Stimulated activated CD8-positive, alpha-beta memory T cell treated with anti-CD3 and anti-CD28 coated beads, Interleukin-12 subunit alpha, Interleukin-12 subunit beta, amount 100 ng/mL, for 4 hours (primary cell): ENCODE measurements at places on chromosomes 5 and 9.

DNA sequence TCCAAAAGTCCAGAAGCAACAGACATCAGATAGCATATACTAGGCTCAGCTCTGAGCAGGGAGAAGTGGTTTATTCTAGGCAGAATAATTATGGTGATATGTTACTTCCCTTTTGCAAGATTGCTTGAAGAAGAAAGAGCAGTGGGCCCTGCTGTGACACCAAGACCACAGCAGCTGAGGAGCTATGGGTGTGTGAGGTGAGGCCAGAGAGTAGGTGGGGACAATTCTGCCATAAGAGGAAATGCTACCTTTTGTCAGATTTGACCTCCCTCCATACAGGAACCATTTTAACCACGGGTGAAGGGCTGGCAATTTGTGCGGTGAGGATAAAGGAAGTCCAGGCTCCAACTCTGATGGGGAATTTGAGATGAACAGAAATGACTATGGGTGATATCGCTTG lies 51.3 kb downstream of the TNFSF15 start:
- no peak for DNase-seq

DNA sequence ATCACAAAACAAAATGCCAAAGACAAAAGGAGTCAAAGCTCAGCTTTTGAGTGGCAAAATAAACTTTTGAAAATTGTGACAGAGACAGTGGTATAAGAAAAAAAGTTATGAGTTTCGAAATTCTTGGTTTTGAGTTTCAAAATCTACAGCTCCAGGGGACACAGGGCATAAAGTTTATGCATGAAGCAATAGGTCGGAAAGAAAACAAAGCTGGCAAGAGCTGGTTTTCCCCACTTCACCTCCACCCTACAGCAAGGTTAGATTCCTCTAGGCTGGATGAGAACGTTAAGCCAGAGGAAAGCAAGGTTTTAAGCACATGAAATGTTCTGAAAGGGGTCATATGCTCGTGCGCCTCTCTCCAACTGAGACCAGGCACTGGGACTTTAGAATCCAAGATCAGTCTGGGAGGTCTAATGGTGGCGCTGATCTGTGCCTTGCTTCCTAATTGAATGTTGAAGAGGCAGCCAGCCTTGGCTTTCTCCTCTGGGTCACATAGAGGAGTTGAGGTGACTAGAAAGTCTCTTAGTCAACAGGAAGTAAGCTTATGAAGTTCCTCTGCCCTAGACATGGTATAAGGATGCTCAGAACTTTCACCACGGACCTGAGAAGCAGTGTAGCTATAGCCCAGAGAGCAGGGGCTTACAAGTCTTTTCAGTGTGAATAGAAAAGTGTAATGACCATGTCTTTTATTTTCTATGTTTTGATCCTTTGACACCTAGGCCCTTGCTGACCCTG lies 167.7 kb upstream of the DMAC1 start:
- DNase-seq, result no peak

DNA sequence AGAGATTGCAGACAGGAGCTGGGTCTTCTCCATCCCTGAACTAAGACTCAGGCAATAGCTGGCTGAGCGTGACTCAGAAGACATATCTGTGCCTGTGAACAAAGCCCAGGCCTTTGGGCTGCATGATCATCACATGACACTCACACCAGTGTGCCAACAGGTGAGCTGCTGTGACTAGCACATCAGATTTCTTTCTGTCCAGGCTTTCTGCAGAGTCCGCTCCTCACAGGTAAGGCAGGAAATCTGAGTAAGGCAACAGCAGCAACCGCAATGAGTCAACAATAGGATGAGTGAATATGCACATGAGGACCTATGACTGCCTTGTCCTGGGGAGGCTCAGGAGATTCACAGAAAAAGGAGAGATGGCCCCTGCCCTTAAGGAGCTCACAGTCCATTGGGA lies 293.6 kb downstream of the ACTL7B start:
- no peak for DNase-seq

- DNase-seq, result no peak
Observed at GRCh38 chr5:156532921-156533320, 206.0 kb downstream of the SGCD start.

- DNase-seq, result no peak
Observed at GRCh38 chr5:10594591-10595210, 30.8 kb downstream of the ANKRD33B start.

DNA sequence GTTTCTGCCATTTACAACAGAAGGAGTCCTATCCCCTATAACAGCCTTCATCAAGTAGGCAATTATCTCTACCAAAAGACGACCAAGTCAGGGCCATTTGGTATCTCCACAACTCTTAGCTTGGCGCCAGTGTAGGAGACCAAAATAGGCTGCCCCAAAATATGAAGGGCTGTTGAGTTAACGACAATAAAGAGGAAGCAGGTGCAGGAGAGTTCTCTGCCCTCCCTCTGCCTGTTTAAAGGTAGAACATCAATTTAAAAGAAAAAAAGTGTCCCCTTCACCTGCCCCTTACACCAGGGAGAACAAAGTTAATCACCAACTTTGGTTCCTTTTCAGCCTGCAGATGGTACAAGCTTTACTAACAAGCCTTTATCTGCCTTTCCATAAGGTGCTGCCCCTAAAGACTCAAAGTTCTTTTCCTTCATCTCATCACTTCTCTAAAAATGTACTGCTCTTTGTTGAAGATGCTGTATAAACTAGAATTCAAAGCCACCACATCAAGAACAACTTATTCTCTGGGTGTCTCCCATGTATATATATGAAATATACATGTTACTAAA lies 33.3 kb downstream of the PPP1R2B start:
- no peak for DNase-seq

- DNase-seq, result no peak
Observed at GRCh38 chr5:157828105-157828943, 30.6 kb downstream of the CLINT1 start.

DNA sequence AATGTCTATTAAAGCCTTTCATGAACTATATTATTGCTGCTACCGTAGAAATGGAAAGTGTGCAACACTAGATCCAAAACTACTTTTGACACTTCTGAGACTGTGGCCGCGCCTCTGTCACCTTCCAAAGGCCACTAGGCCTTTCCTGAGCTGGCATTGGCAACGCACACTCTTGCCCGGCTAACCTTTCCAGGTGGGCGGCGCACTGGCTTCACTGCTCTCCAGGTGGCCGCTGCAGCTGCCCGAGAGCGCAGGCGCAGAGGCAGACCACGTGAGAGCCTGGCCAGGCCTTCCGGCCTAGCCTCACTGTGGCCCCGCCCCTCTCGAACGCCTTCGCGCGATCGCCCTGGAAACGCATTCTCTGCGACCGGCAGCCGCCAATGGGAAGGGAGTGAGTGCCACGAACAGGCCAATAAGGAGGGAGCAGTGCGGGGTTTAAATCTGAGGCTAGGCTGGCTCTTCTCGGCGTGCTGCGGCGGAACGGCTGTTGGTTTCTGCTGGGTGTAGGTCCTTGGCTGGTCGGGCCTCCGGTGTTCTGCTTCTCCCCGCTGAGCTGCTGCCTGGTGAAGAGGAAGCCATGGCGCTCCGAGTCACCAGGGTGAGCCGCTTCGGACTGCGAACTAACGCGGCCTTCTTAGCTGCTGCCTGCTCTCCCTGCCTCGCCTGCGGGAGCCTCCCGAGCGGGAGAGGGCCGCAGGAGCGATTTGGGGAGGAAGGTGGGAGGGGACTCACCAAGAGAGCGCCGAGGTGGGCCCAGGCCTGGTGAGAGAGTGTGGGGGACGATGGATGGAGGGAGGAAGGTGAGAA lies at the start of gene CCNB1:
CCNB1 (plus strand) TSS at position 465 of the 807 bp plus-strand sequence; CDS start at position 578, 113 bp downstream.
- peak; percentile 96 for DNase-seq

GRCh38 chr9:4849369-4849768 lies 56.6 kb downstream of the RCL1 start:
- DNase-seq, result no peak

DNA sequence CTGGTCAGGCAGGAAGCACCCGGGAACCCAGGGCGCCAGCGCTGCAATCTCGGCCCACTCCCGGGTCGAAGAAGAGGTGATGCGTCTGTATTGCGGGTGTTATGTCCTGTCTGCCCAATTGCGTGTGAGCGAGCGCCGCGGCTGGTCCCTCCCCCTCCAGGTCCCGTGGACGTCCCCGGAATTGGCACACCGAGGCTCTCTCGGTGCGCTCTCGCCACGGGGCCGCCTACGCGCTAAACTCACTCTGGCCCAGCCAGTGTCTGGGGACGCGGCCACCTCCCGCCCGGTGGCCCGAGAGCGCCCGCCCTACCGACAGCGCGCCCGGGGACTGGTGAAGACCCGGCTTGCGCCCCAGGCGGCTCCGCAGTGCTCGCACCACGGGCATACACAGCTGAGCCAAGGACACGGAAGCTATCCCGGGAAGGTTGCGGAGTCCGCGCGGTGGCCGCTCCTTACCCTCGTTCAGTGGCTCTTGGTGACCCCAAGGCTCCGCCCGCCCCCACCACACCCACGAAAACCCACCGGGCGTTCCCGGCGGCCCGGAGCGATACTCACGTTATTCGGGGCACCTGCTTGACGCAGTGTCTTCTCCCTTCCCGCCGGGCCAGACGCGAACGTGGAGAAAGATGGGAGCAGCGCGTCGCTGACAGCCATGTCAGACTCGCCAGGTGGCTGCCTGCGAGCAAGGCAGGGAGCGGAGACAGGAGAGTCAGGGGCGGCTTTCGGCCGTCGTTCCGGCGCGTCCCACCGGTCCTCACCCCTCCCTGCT lies 1.0 kb downstream of the KLF4 start:
- no peak for DNase-seq

GRCh38 chr9:134734270-134734669 lies 92.7 kb downstream of the COL5A1 start:
- no peak for DNase-seq

DNA sequence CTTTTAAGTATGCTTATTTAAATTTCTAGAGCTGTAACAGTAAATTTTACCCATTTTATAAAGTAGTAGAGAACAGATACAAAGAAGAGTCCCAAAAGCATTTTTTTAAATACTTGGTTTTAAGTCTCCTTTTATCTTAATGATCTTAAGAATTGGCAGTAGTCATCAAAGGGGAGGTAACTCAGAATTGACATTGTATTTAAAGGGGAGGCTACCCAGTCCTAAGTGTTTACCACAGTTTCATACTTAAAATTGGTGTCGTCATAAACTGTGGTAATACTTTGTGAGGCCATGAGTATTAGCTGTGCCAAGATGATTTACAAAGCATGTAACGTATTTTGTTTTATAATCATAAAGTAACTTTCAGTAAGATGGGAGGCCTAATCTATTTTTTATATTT lies 14.8 kb downstream of the SLC25A46 start:
- DNase-seq, result no peak

DNA sequence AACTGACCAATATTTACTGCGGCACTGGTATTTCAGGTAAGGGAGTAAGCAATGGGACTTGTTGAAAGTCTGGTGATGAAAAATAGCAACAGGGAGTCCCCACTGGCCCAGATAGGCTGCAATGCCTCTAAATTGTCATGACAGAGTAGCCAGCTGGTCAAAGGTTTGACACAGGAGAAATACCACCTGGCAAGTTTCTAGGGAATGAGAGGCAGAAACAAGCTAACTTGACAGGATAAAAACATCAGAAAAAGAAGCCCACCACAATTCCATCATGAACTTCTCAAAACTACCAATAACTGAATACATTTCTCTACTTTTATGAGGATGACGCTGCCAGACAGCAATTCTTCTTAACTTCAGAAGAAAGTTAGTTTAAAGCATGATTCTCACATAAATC lies 99.8 kb downstream of the STRBP start:
- no peak for DNase-seq

- no peak for DNase-seq
Observed at GRCh38 chr5:149550594-149551226, 529 bp downstream of the CSNK1A1 start.

GRCh38 chr5:140018096-140018481 lies 25.0 kb downstream of the NRG2 start:
- no peak for DNase-seq

- DNase-seq, result no peak
Observed at GRCh38 chr5:18024542-18024941, 390.3 kb downstream of the TAF11L14 start.

DNA sequence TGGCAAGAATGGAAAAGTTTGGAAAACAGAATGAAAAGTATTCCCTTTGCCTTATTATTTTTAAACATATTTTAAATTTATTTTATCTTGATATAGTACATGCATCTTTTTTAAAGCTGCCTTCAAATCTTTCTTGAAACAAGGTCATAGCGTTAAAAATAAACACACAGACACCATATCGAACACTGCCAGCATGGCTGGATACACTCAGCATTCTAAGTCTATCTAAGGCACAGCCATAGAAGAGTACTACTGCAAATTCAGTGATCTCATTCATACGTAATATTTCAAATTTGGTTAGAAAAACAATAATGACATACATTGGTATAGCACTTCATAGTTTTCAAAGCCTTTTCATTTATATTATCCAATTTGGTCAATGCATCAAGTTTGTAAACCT lies 57.5 kb downstream of the EPB41L4B start:
- no peak for DNase-seq

DNA sequence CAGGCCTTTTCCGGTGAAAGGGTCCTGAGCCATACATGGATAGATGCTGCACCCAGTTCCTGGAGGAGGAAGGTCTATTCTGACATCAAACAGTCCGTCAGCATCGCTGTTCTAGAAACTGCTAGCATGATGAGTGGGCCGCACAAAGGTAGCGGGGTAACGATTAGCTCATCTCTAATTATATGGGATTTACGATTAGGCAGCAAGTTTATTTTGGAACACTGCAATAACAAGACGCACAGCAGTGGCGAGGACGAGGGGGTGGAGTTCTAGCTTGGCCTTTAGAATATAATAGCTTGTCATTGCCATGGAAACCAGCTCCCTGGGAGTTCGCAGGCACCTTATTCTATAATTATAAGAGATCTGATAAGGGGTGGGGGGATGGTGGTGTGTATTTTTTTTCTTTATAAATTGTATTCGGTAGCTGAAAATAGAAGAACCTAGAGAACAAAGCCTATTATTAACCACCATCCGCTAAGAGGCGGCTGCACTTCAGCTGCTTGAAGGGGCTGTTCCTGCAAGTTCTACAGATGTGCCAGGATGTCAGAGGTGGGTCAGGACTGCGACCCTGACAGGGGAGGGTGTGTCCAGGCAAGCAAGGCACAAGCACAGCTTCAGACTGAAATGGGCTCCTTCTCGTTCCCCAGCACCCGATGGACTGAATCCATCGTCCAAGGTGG lies 311.0 kb downstream of the AGTPBP1 start:
- DNase-seq, result no peak

DNA sequence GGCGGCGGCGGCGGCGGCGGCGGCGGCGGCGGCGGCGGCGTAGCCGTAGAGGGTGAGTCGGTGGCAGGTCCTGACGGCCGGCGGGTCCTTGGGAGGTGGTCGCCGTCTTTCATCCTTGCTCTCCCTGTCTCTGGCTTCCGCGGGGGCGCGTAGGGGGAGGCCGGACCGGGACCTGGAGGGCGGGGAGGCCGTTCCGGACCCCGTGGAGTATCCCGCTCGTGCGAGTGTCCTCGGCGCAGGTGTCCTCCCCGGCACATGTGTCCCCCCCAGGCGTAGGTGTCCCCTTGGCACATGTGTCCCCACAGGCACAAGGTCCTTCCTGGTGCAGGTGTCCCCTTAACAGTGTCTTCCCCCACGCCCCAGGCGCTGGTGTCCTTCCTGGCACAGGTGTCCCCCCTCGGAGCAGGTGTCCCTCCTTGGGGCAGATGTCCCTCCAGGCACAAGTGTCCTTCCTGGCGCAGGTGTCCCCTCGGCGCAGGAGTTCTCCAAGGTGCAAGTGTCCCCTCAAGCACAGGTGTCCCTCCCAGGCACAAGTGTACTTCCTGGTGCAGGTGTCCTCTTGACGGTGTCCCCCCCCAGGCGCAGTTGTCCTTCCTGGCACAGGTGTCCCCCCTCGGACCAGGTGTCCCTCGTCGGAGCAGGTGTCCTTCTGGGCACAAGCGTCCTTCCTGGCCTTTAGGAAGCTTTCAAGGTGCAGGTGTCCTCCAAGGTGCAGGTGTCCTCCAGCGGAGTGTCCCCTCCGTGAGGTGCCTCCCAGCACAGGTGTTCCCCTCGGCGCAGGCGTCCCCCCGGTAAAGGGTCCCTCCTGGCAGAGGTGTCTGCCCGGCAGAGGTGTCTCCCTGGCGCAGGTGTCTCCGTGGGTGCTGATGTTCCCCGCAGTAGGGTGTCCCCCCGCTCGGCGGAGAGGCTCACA lies 519 bp downstream of the EXOC3 start:
- peak; percentile 21 for DNase-seq
